ENCODE measurements at places on chromosomes 2 and 18.

DNA sequence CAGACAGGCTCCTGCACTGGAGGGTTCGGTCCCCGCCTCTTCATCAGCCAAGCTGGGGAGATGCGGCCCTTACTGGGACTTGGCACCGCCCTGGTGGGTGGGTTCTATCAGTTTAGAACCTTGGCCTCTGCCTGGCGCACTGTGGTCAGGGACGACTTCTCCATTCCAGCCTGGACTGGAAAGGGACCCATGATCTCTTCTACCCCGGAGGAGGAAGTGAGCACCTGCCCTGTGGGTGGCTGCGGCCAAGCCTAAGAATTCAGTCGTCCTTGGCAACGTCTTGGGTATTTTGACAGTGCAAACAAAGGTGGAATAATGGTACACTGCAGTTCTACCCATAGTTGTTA is 106.9 kb upstream of the CD302 start:
- DNase-seq = no peak

GRCh38 chr18:33161131-33161530 is 279.4 kb downstream of the CCDC178 start:
- no peak for DNase-seq

- DNase-seq = no peak
Observed at GRCh38 chr2:241678784-241679540, 7.7 kb downstream of the DTYMK start.

DNA sequence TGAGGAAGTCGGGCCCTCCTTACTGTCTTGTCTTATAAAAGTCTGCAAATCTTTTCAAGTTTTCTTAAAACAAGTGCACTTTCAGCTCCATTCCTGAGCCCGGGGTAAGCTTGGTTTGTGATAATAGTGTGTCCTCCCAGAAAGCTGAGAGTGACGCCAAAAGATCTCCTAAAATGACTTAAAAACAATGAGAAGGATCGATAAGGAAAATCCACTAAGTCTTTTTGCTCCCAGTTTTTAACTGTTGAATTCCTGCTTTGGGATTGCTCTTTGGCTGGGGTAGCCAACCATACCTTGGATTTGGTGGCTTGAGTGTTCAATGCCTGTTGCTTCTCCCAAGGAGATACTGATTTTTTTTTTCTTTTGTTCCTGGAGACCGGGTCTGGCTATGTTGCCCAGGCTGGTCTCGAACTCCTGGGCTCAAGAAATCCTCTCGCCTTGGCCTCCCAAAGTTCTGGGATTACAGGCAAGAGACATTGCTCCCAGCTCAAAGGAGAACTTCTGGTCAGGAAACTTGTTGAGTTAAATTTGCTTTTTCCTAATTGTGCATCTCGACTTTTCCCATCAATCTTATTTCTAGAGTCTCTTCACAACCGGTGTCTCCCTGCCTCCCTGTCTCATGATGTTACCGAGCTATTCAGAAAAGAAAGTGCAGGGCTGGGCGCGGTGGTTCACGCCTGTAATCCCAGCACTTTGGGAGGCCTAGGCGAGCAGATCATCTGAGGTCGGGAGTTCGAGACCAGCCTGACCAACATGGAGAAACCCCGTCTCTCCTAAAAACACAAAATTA is 3.0 kb downstream of the TGIF1 start:
- peak; percentile 8 for DNase-seq

GRCh38 chr18:79510046-79510685 is 114.4 kb downstream of the NFATC1 start:
- no peak for DNase-seq

- DNase-seq = no peak
Observed at GRCh38 chr2:46269544-46270273, 27.5 kb upstream of the EPAS1 start.

- no peak for DNase-seq
Observed at GRCh38 chr18:10113121-10114022, 199.6 kb downstream of the VAPA start.

GRCh38 chr2:72781480-72781879 is 44.4 kb downstream of the EXOC6B start:
- no peak for DNase-seq

Measured in HFFc6 (cell line).